A673 (cell line): ENCODE measurements at places on chromosomes 5 and 9. TPM values are rescaled to one million over a fixed set of nuclear protein-coding genes. Genes with fewer than 3 reads are reported as not detected.

Gene WASHC1
- total RNA-seq: 21.1 TPM in 2 replicates

Gene UNC5A
- total RNA-seq: 7.5 and 7.8 TPM in 2 replicates

Gene MAN1B1
- 48.6 and 54.9 TPM in 2 replicates for total RNA-seq

Gene C1QTNF2
- 0.24 and 0.39 TPM in 2 replicates for total RNA-seq

Gene NEURL1B
- 5.1 and 5.7 TPM in 2 replicates for total RNA-seq

Gene TLX3
- total RNA-seq: not detected in 2 replicates

Gene SPAG8
- total RNA-seq: 1.1 and 1.4 TPM in 2 replicates

Gene RNF180
- total RNA-seq: 0.67 and 1.5 TPM in 2 replicates
